CD4-positive, alpha-beta T cell treated with Interleukin-4 for 1 hour (primary cell): ENCODE measurements at places on chromosomes 16 and 17.

- DNase-seq, result no peak
These were observed 41.0 kb upstream of the KSR1 start for GRCh38 chr17:27415120-27415795.

DNA sequence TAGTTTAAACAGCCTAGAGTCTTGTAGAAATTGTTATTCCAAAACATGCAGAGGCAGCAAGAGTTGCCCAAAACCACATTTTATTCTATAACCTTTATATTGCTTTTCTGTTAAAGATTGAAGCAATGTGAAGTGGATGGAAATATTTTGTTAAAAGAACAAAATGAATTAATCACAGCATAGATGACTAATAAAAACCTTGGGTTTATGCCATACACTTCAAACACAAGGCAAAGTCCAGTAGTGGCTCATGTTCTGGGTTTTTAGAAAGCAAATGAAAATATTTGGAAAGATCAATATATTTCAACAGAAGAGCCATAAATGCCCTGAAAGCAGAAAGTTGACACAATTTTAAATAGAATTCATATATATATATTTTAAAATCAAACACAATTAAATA is 36.7 kb upstream of the ULK2 start:
- no peak for DNase-seq

- DNase-seq, result no peak
These were observed 59.4 kb downstream of the METRNL start for GRCh38 chr17:83138820-83139219.

- DNase-seq, result peak; percentile 64
These were observed 65.9 kb upstream of the SDK2 start for GRCh38 chr17:73710095-73710592.

- no peak for DNase-seq
These were observed 142.5 kb downstream of the IRX3 start for GRCh38 chr16:54143934-54144571.

DNA sequence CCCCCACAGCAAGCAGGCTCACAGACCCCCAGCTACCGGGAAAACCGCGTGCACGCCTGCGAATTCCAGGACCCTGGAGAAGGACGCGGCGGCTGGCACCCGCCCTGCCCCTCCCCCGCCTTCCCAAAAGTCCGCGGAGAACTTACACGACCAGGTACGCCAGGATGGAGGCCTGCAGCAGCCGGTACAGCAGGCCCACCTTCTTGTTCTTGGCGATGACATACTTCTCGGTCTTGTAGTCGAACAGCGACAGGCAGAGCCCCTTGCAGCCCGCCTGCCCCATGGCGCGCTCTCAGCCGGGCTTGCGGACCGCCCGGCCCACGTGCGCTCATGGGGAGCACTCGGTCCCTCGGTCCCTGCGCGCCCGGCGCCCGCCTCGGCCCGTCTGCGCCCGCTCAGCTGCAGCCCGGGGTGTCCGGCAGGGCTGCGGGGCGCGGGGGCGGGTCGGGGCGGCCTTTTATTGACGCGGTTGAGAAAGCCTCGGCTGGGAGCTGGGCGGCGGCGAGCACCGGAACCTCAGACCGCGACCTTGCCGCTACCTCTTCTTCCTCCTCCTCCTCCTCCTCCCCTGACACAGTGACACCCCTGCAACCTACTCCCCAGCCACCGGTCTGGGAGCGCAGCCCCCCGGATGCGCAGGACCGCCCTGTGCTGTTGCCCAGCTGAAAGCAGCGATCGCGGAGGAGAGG is at the start of gene P2RX5:
Gene P2RX5, minus strand, starts transcription at position 433 of the 689 bp plus-strand sequence. Its CDS starts 150 bp downstream, at position 283.
- DNase-seq, result peak; percentile 53

DNA sequence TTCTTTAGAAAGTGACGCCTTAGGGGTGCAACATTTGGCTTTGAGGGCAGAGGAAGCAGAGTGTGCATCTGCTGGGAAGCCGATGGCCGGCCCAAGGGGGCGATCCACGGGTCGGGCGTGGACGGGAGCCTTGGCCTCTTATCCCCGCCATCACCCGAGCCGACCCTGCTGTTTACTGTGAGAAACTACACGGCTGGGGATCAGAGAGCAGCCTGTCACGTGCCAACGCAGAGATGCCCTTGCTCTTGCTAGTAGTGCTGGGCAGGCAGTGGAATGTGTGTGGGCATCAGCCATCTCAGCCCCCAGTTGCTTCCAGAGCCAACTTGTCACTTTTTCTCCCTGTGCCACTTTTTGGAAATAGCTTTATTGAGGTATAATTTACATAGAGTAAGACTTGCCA is 26.7 kb upstream of the ITGB4 start:
- no peak for DNase-seq

- no peak for DNase-seq
These were observed 153.5 kb downstream of the TOX3 start for GRCh38 chr16:52393448-52393847.

GRCh38 chr17:20094777-20095176 is 85.6 kb downstream of the SPECC1 start:
- DNase-seq, result no peak

- no peak for DNase-seq
These were observed 74.2 kb upstream of the ZNF469 start for GRCh38 chr16:88308441-88309173.

DNA sequence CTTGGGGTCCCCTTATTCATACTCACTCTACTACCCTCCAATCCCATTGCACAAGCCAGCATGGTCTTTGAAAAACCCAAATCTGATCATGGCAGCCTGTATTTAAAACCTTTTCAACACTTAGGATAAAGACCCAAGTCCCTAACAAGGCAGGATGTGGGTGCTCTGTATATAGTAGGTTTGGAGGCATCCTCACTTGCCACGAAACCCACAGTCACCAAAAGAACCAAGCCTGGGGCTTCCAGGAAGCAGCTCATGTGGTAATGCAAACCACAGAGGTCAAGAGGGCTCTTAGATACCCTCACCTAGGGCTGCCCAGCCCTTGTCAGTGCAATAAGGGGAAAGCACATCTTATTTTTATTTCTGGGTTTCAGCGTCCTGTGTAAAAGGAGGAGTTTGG is 218.6 kb upstream of the ASIC2 start:
- DNase-seq, result no peak

GRCh38 chr17:58081646-58082340 is 1.4 kb upstream of the DYNLL2 start:
- DNase-seq, result no peak

- no peak for DNase-seq
These were observed 8.8 kb downstream of the VPS53 start for GRCh38 chr17:705863-706262.

GRCh38 chr16:22329199-22329695 is 32.0 kb downstream of the POLR3E start:
- no peak for DNase-seq

DNA sequence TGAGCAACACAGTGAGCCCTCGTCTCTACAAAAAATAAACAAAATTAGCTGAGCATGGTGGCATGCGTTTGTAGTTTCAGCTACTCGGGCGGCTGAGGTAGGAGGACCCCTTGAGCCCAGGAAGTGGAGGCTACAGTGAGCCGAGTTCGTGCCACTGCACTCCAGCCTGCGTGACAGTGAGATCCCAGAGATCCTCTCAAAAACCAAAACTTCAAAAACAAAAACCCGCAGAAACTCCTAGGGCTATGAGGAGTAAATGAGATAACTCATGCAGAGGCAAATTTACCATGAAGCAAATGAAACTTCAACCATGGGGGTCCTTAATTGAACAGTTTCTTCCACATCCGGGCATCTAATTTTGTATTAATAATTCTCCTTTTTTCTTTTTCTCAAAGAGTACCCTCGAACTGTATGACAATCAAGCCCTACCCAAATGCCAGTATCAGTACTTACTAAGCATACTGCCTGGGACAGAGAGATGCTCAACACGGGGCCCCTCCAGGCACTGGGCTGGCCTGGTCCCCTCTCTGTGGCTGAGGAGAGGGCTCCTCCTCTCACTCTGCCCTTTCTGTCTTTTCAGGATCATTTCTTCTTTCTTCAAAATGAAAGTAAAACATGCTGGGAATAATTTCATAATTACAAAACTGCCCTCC is 789 bp upstream of the PIPOX start:
- DNase-seq, result no peak

GRCh38 chr17:52145476-52145875 is 13.0 kb downstream of the CA10 start:
- no peak for DNase-seq

- no peak for DNase-seq
These were observed 78.1 kb downstream of the OR1D5 start for GRCh38 chr17:2985318-2985717.

DNA sequence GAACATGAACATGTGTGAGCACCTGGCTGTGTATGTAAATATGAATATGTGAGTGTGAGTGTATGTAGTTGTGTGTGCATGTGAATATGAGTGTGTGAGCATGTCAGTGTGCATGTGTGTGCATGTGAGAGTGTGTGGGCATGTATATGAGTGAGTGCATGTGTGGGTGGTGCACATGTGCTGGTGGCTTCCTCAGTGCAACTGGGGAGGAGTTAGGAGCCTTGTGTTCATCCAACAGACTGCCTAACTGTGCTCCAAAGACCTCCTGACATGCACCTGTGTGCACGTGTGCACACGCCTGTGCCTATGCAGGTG is 1.4 kb downstream of the TMEM235 start:
- no peak for DNase-seq

DNA sequence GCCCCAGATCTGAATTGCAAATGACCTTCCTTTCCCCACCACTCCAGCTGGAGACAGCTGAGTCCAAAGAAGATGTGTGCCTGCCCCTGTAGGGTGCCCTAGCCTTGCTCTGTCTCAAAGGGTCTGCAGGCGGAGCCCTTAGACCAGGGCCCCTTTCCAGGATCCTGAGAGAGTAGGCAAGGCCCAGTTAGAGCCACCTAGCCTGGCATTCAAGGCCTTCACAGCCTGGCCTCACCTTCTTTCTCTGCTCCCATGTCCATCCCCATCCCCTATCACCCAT is 66.6 kb upstream of the LHX1 start:
- DNase-seq, result no peak

DNA sequence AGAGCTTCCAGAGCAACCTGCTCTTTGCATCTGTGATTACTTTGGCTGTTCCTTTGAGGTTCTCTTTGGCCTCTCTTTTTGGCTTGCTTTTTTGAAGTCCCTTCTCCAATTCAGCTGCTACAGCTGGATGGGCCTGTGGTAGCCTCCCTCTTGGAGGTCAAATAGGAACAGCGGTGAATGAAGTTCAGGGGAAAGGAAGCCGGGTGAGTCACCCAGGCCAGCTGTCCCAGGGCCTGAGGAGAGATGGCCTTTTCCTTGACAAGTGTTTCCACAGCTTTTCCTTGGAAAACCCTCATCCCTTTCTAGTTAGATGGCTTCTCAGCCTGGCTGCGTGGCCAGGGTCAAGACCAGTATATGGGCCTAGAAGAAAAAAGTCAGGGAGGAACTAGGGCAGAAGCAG is 103.1 kb downstream of the STX8 start:
- no peak for DNase-seq

GRCh38 chr16:22337849-22338635 is 36.4 kb downstream of the CDR2 start:
- no peak for DNase-seq

DNA sequence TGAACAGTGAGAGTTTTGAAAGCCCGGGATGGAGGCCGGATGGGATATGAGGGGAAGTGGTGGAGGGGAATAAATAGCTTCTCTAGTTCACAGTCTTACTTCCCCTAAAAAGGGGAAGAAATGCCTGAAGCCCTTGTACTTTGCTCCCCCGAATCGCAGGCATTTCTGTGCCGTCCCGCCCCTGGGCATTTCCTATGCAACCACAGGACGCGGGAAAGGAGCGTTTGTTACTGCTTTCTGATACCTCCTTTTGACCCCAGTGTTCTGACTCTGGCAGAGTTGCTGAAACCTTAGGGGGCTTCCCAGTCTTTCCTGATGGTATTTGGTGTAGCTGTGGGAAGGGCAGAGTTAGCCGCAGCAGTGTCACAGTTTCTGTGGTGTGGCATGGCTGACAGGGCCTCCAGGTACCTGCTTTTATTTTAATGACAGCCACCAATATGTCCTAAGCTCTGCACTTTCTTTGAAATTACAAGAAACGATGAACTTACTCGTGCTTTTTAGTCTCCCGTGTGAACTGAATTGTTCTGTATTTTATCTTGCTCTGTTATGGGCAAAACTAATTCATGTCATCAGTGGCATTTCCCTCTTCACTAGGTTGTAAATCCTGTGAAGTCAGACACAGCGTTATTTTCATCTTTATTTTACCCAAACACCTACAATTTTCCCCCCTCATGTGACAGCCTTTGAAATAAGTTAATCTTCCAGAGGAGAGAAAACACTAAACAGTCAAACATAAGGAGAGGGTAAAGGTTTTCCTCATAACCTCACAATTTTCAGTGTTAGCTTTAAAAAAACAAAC is 27.1 kb downstream of the USP10 start:
- DNase-seq, result peak; percentile 36

DNA sequence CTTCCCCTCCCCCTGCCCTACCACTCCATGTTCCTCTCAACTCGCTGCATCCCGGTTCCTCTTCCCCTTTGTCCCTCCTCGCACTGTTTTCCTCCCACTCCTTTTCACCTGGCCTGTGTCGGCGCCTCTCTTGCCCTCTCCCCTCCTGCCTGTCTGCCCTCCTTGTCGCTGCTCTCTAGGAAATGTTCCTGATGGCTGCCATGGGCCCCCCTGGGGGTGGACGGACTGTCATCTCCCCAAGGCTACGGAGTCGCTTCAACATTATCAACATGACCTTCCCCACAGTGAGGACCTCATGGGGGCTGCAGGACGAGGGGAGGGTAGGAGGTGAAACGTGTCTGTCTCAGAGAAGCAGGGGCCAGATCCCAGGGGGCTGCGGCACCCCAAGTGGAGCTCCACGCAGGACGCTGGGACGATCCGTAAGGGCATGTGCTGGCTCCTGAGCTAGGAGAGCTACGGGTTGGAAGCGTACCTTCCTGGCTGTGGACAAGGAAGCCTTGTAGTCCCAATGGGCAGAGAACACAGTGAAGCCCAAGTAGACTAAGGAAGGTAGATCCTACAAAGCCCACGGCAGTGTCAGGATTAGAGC is 39.8 kb upstream of the KDM6B start:
- DNase-seq, result no peak

- DNase-seq, result no peak
These were observed 5.1 kb downstream of the TPPP3 start for GRCh38 chr16:67388191-67388590.

GRCh38 chr17:31663576-31663975 is 195.5 kb downstream of the COPRS start:
- no peak for DNase-seq

GRCh38 chr17:66737524-66737923 is 97.4 kb upstream of the CACNG5 start:
- DNase-seq, result no peak

- DNase-seq, result no peak
These were observed 43.6 kb upstream of the CACNG4 start for GRCh38 chr17:66920950-66921349.

GRCh38 chr16:30456302-30456701 is 10.6 kb upstream of the SEPHS2 start:
- no peak for DNase-seq

DNA sequence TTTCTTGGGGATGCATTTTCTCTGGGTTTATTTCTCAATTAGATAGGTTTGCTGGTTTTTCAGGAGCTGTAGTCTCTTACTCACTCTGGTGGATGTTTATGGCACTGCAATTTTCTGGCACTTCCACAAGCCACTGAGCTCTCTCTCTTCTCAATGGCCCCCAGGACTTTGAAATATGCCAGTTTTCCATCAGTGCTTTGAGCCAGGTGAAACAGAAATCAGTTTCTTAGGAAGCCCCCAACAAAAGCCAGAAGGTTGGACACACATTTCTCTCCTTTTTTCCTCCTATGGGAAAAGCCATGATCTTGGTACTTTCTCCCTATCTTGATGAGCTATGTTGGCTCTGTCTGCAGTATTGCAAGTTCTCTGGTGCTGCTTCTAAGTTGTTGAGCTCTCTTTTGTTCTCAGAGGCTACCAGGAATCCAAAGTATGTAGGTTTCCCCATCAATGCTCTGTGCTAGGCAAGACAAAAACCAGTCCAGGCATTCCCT is 90.7 kb upstream of the SMIM36 start:
- peak; percentile 46 for DNase-seq

GRCh38 chr17:32725697-32726096 is 151.2 kb downstream of the MYO1D start:
- no peak for DNase-seq
